ENCODE measurements at places on chromosomes 5 and 9.

DNA sequence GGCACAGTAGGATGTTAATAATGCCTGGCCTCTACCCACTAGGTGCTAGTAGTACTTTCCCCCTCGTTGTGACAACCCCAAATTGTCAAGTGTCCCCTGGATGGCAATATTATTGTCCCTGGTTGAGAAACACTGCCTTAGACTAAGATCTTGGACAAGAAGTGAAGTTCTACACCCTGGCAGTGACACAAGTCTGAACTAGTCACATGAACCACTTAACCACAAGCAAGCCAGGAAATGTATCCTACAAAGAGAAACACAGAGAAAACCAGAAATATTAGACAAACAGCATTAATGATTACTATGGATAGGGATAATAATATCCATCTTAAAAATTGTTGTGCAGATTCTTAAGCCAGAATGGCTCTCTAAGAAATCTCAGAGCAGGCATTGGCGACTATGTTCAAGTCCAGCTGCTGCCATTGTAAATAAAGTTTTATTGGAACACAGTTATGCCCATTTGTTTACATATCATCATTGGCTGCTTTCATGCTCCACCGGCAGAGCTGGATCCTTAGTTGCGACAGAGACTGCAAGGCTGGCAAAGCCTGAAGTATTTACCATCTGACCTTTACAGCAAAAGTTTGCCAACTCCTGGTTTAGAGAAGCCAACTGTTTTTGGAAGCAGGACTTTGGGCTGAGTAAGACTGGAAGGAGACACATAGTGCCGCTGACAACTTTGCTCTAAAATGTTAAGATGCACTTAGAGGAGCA lies 80.8 kb downstream of the NTRK2 start:
- DNase-seq, result no peak

DNA sequence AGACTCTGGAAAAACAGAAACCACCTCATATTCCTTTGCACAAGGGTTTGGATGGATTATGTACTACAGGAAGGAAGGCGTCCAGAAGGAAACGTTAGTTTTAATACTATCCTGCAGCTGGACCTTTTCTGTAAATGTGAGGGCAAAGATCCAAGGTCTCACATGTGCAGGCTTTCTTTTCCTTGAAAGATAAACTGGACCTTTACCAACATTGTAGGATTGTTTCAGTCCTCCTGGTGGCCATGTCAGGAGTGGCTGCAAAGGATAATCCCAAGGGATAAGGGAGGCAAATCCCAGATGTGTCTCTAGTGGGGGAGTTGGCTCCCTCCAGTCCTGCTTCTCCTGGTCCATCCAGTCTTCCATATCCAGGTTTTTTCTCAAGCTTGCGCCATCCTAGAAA lies 397.5 kb downstream of the HTR1A start:
- DNase-seq, result no peak

- no peak for DNase-seq
Observed at GRCh38 chr5:67037171-67037570, 159.4 kb downstream of the CD180 start.

DNA sequence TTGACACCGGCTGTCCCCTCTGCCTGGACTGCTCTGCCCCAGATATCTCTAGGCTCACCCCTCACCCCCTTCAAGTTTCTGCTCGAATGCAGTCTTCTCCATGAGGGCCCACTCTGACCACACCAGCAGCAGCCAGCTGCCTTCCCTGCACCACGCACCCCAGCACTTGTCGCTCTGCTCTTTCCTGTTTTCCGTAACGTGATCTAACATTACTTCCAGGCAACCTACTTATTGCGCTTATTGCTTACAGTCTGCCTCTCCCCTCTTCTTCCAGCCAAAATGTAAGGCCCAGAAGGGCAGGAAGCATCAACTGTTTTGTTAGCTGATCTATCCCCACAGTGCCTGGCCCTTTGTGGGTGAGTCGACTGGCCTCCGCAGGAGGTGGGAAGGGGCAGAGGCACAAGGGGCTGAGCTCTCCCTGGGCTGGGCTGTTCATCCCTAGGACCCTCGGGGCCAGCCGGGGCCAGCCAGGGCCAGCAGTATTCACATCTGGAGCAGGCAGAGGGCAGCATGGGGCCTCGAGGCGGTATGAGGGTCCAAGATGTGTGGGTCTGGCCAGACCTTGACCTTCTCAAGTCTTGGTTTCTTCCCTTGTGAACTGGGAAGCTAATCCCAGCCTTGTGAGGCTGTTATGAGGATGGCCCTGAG lies 11.6 kb upstream of the DBN1 start:
- no peak for DNase-seq

DNA sequence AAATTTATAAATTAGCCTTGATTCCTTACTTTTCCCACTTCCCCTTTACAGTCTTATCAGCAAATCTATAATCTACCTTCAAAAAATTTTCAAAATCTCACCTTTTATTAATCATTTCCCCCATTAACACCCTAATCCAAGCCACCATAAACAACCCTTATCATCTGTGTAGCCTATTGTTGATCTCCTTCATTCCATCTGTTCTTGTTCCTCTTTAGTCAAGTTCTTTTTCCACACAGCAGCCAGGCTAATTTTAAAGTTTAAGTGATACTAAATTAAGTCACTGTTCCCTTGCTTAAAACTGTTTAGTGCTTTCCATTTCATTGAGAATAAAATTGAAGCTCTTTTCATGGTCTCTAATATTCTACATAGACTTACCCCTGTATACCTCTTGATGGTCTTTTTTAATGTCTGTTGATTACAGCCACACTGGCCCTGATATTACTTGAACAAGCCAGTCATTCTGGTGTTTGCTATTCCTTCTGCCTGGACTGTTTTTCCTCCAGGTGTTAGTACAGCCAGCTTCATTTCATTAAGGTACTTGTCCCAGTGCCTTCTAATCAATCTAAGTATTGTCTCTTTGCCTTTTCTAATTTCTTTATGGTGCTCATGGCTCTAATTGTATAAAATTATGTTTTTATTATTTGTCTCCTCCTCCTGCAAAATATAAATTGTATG lies 31.1 kb downstream of the GPR151 start:
- DNase-seq, result no peak

DNA sequence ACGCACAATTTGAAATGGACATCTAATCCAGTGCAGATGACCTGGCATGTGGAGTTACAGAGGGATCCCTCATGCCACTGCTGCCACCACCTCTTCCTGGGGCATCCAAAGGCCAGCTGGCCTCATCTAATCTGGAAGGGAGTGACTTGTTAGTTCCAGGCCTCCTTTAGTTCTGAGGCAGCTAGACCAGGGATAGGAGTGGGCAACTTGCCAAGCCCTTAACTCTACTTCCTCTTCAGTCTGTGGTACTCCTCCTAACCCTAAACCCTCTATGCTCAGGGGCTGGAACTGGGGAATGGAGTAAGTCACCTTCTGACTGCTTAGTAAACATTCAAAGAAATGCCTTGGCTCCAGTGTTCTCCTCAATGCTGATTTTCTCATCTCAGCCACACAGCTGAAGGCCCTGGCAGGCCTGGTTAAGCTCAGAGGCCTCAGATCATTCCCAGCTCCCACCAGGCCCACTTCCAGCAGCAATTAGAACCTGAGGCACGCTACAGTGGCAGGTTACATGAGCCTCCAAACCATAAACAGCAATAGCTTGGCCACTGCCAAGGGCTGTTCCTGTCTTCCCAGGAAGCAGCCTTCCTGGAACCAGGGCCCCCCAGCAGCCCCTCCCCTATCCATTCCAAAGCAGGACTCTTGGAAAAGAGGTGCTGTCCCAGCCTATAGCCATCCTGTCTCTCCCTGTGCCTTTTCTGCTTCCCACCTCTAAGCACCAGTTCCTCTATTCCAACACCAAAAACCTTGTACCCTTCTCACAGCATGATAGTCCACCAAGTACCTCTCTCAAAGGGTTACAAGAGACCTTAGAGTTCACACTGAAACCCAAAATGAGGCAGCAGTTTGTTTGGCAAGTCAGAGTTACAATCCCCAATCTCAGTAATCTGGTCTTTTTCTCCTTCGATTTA lies 2.0 kb downstream of the EIF4EBP3 start:
- peak; percentile 29 for DNase-seq

GRCh38 chr5:168114444-168115017 lies 176.9 kb upstream of the WWC1 start:
- peak; percentile 74 for DNase-seq

- DNase-seq, result no peak
Observed at GRCh38 chr5:126062398-126063221, 360.6 kb upstream of the GRAMD2B start.

DNA sequence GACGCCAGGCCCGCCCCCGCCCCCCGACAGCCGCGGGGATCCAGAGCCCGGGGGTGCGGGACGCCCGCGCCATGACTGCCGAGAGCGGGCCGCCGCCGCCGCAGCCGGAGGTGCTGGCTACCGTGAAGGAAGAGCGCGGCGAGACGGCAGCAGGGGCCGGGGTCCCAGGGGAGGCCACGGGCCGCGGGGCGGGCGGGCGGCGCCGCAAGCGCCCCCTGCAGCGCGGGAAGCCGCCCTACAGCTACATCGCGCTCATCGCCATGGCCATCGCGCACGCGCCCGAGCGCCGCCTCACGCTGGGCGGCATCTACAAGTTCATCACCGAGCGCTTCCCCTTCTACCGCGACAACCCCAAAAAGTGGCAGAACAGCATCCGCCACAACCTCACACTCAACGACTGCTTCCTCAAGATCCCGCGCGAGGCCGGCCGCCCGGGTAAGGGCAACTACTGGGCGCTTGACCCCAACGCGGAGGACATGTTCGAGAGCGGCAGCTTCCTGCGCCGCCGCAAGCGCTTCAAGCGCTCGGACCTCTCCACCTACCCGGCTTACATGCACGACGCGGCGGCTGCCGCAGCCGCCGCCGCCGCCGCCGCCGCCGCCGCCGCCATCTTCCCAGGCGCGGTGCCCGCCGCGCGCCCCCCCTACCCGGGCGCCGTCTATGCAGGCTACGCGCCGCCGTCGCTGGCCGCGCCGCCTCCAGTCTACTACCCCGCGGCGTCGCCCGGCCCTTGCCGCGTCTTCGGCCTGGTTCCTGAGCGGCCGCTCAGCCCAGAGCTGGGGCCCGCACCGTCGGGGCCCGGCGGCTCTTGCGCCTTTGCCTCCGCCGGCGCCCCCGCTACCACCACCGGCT lies 1.0 kb downstream of the FOXE1 start:
- DNase-seq, result no peak

DNA sequence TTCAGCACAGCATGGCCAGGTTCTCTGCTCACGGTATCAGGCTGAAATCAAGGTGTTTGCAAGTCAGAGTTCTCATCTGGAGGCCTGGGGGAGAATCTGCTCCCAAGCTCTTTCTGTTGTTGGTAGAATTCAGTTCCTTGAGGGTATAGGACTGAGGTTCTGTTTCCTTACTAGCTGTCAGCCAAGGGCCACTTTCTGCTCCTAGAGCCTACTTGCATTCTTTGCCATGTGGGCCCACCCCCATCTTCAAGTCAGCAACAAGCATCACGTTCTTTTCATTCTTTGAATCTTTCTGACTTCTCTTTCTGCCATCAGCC lies 7.4 kb upstream of the CDC42SE2 start:
- DNase-seq, result no peak

- DNase-seq, result peak; percentile 77
Observed at GRCh38 chr5:158819840-158820620, 279.7 kb downstream of the EBF1 start.

- peak; percentile 79 for DNase-seq
Observed at GRCh38 chr9:111525056-111525977, at the start of gene ZNF483. TSS of gene ZNF483 (plus strand) at chr9:111525179. CDS start at chr9:111527396, 2,217 bp downstream.

DNA sequence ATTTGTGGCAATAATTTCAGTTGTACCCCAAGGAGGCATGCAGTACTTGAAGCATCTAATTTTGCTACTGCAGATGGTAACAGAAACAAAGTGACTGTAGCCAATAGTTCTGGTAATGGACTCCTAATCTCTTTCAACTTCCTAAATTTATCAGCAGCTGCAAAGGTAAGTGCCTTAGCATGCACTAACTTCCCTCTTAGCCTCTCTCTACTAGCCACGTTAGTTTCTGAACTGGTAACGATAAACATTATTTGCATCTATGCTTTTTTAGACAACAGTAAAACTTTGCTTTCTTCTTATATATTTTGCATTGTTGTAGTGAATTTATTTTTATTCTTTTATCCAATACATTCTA lies 6.2 kb upstream of the CKS2 start:
- no peak for DNase-seq

DNA sequence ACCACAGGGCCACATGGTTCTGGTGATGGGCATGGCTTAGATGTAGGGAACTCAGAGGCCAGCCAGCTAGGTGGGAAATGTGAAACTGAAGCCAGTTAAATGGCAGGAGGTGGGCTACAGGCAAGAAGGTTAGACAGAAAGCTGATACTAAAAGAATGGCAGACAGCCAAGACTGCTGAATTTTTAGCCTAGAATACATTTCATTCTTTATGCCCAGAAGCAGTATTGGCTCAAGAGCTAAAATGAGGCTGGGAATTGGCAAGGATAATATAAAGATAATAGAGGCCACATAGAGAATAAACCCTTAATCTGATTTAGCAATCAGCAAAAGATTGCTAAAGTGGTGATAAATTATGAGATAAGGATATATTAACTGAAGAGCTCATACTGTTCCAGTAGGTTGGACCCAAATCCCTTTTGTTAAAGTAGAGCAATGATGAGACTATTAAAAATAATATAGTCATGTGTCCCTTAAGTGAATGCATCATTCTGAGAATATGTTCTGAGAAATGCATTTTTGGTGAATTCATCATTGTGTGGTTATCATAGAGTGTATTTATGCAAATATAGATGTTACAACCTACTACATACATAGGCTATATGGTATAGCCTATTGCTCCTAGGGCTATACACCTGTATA lies 234.3 kb downstream of the CHSY3 start:
- DNase-seq, result no peak

DNA sequence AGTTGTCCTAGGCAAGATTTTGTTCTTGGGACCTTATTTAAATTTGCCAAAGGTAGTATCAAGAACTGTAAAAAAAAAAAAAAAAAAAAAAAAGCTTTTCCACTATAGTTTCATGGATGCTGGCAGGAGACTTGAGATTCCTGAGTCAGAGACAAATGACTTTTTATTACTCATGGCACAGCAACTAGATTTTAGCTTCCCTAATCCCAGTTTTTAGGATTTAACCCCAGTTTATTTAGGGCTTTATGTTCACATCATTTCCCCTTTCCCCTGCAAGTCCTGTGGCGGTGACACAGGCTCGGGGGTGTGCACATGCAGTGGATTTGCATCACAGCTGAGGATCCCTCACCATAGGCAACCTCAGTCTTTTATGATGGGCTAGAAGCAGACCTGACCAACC lies 144.9 kb downstream of the GOLPH3 start:
- peak; percentile 20 for DNase-seq

- DNase-seq, result no peak
Observed at GRCh38 chr5:129905473-129906176, 1.4 kb downstream of the CHSY3 start.

GRCh38 chr9:133517711-133518110 lies 7.0 kb downstream of the MYMK start:
- DNase-seq, result no peak

- no peak for DNase-seq
Observed at GRCh38 chr5:1764606-1764960, 35.1 kb downstream of the MRPL36 start.
